Mesothelial cell of epicardium (in vitro differentiated cells): ENCODE measurements at places on chromosomes 16 and 17.
A peak's percentile ranks its signal among the peaks of the same experiment; 100 is the strongest.

GRCh38 chr16:57422026-57422944 is 17.7 kb downstream of the CCL17 start:
- H3K27me3 ChIP-seq: no peaks in the 10 kb centered on the region
- peaks cover 1% of the 10 kb centered on the region for H3K36me3 ChIP-seq
- H3K27ac ChIP-seq: peak overlapping the region; percentile 44

- DNase-seq: no peak
- no peak overlapping the region for H3K4me3 ChIP-seq
- H3K36me3 ChIP-seq: no peaks in the 10 kb centered on the region
- H3K27me3 ChIP-seq: no peaks in the 10 kb centered on the region
These were observed 131.5 kb downstream of the SNX11 start for GRCh38 chr17:48238933-48239602.

DNA sequence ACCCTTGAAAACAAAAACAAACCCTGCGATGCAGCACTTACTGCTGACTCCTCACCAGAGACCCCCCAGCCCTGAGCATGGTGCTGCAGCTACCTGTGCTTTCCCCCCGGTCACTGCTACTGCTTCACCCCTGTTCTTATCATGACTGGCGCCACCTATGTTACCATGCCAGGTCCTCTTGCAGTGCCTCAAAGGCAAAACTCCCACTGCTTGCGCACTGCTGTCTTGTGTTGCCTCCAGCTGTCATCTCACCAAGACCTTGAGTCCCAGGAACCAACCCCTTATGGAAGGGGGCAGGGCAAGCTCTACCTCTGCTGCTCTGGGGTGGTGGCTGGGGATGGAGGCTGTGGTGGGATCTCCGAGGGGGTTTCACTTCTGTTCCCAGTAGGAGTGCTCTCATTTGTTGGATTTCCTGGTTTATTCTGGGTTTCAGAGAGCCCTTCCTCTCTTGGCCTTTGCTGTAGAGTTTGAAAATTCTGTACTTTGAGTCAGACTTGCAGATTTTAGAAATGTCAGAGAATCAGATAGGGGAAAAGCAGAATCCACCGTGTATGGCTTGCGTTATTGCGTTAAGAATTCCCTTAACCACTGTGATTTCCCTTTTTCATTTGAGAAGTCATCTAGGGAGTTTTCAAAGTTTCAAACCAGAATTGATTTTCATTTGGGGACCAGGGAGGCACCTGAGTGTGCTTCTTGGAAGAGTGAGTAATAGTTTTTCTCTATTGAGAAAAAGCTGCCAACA is 96.6 kb downstream of the SPECC1 start:
- peaks cover 6% of the 10 kb centered on the region for H3K4me1 ChIP-seq
- DNase-seq: no peak
- no peak overlapping the region for H3K4me3 ChIP-seq
- H3K36me3 ChIP-seq: no peaks in the 10 kb centered on the region
- peaks cover 8% of the 10 kb centered on the region for H3K27me3 ChIP-seq
- no peak overlapping the region for H3K27ac ChIP-seq

GRCh38 chr17:38632334-38632733 is 26.6 kb upstream of the SRCIN1 start:
- no peak overlapping the region for H3K27ac ChIP-seq
- no peaks in the 10 kb centered on the region for H3K36me3 ChIP-seq
- H3K27me3 ChIP-seq: no peaks in the 10 kb centered on the region
- H3K4me3 ChIP-seq: no peak overlapping the region
- DNase-seq: no peak

DNA sequence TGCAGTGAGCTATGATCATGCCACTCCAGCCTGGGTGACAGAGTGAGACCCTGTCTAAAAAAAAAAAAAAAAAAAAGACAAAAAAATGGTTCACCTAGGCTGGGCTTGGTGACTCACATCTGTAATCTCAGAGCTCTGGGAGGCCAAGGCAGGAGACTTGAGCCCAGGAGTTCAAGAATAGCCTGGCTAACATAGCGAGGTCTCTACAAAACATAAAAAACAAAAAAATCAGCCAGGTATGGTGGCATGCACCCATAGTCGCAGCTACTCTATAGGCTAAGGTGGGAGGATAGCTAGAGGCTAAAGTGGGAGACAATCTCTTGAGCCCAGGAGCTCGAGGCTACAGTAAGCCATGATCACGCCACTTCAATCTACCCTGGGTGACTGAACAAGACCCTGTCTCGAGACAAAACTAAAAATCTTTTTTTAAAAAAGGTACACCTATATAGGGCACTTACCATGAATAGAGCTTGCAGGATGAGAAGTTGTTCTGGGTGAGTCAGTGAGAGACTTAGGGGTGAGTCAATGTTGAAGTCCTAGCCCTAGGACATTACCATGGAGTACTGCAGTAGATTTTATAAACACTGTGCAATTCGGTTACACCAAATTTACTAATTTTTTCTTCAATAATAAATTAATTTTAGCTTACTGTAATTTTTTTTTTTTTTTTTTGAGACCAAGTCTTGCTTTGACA is 19.0 kb downstream of the USP32 start:
- peaks cover 7% of the 10 kb centered on the region for H3K36me3 ChIP-seq
- no peak overlapping the region for H3K4me3 ChIP-seq
- no peak overlapping the region for H3K27ac ChIP-seq
- no peak for DNase-seq
- H3K4me1 ChIP-seq: no peaks in the 10 kb centered on the region
- H3K27me3 ChIP-seq: no peaks in the 10 kb centered on the region

DNA sequence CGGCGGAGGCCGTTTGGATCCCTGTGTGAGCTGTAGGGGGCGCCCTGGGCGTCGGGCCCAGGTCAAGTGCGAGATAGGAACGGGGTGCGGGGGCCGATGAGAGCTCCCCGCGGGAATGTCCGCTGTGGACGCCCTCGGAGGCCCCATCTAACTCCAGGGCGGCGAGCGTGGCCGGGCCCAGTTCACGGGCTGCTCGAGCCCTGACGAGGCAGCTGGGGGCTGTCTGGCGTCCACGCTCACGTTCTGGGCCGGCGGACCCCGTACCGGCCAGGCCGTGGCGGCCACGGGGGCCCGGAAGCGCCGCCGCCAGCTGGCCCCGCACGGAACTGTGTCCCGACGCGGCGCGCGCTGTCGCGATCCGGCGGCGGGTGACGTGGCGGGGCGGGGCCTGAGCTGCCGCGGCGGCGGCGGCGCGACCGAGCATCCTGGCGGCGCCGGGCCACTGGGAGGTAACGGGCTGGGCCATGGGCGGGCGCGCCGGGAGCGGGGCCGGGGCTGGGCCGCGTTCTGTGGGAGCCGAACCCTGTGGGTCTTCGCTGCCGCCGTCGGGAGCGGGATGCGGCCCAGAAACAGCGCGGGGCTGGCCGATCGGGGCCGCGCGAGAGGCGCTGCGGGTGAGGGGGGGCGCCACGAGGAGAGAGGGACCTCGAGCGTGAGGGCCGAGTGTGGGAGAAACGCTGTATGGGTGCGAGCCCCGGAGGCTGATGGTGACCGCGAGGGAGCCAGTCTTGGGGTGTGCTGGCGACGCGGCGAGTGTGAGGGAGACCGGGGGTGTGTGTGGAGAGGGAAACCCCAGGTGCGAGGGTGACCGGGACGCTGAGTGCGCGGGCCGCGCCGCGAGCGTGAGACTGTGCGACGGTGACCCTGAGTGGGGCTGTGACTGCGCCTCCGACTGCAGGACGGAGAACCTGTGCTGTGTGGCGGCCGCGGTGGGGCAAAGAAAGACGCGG is at the start of gene SLC7A6:
SLC7A6 (plus strand) TSS at position 399 of the 950 bp plus-strand sequence. CDS start 10,201 bp downstream, outside the sequence.
- no peaks in the 10 kb centered on the region for H3K27me3 ChIP-seq
- H3K4me3 ChIP-seq: peak within 1 kb of the TSS; percentile 94
- peaks cover 42% of the 10 kb centered on the region for H3K4me1 ChIP-seq
- peak; percentile 71 for DNase-seq
- peaks cover 2% of the 10 kb centered on the region for H3K36me3 ChIP-seq

GRCh38 chr16:74455619-74456289 is 34.5 kb upstream of the CLEC18B start:
- H3K27ac ChIP-seq: no peak overlapping the region
- no peaks in the 10 kb centered on the region for H3K4me1 ChIP-seq
- no peaks in the 10 kb centered on the region for H3K27me3 ChIP-seq
- peaks cover 65% of the 10 kb centered on the region for H3K36me3 ChIP-seq
- DNase-seq: no peak

DNA sequence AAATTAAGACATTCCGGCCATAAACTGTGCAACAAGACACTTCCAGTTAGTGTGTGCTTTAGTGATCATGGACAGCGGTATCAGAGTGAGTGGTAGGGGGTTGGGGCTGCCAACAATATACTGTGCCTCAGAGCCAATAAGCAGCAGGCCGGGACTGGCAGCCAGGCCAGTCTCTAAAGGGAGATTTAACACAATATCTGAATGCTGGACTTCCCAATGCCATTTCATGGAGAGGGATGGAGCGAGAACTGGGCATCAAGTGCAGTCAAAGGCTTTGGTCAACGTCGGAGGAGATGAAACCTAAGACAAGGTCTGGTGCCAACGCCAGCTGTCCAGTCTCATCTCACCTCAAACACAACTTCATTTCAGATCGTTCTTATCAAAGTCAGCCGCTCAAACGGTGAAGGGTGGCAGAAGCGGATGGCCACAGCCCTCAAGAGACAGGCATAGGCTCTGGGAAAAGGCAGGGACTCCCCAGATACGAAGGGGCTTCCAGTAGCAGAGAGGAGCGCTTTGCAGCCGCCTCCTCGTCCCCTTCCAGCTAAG is 935 bp downstream of the USP32 start:
- peak overlapping the region; percentile 95 for H3K27ac ChIP-seq
- H3K27me3 ChIP-seq: no peaks in the 10 kb centered on the region
- H3K4me3 ChIP-seq: peak overlapping the region; percentile 94
- no peaks in the 10 kb centered on the region for H3K36me3 ChIP-seq

DNA sequence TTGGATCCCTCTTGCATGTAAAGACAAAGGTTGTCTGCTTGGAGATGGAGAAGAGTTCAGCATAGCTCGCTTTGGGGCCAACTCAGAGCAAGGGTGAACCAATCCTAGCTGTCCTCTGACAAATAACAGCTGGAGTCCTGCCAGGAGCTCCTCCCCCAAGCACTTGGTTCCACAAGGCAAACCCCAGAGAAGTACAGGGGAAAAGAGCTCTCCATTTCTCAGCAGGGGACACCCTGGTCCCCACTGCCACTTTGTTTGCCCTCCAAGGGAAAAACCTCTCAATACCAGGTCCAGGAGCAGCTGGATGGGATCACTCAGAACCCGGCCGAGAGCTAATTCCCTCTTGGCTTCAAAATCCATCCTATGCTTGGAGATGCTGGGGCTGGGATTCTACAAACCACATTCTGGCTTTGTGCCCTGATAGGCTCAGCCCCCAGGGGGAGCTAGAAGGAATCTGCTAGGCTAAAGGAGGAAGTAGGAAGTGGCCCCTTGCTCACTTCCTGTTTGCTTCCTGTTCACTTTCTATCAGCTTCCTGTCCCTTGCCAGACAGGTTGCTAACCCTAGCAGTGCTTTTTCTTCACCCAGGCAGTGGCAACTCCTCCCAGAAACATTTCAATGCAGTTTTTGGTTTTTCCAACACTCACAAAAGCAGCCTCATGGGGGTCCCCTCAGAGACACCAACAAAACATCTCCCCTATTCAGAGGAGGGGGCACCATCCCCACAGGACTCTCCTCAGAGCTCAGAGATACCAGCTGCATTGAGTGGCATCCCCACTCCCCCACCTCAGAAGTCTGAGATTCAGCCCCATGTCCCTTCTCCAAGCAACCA is 30.7 kb downstream of the CDRT4 start:
- no peak overlapping the region for H3K4me3 ChIP-seq
- no peaks in the 10 kb centered on the region for H3K27me3 ChIP-seq
- no peak for DNase-seq
- H3K27ac ChIP-seq: peak overlapping the region; percentile 59
- H3K36me3 ChIP-seq: peaks cover 34% of the 10 kb centered on the region
- peaks cover 28% of the 10 kb centered on the region for H3K4me1 ChIP-seq

DNA sequence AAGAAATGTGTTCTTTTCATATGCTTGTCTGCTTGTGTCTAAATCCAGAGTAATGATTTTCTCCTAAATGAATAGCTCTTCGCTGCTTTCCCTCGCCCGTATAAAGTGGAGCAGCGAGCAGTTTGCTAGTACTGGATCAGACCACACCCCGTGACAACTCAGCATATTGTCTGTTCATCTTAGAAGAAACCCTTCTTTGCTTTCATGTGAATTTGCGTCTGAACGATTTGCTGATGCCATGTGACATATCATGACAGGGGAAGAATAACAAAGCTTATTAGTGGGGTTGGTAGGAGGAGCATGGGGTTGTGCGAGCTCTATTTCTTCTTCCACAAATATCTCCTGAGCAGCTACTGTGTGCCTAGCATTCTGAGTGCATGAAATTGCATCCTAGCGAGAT is 44.1 kb upstream of the CACNG4 start:
- no peak overlapping the region for H3K4me3 ChIP-seq
- peaks cover 2% of the 10 kb centered on the region for H3K27me3 ChIP-seq
- H3K36me3 ChIP-seq: no peaks in the 10 kb centered on the region
- no peak overlapping the region for H3K27ac ChIP-seq
- peaks cover 6% of the 10 kb centered on the region for H3K4me1 ChIP-seq

GRCh38 chr16:15606518-15607220 is 36.3 kb downstream of the MARF1 start:
- no peak for DNase-seq
- no peak overlapping the region for H3K27ac ChIP-seq
- no peaks in the 10 kb centered on the region for H3K27me3 ChIP-seq
- no peaks in the 10 kb centered on the region for H3K4me1 ChIP-seq
- H3K4me3 ChIP-seq: no peak overlapping the region

- peaks cover 63% of the 10 kb centered on the region for H3K4me1 ChIP-seq
- peak overlapping the region; percentile 56 for H3K27ac ChIP-seq
- peak overlapping the region; percentile 33 for H3K4me3 ChIP-seq
- DNase-seq: no peak
These were observed 48.5 kb downstream of the SNX11 start for GRCh38 chr17:48155889-48156611.

DNA sequence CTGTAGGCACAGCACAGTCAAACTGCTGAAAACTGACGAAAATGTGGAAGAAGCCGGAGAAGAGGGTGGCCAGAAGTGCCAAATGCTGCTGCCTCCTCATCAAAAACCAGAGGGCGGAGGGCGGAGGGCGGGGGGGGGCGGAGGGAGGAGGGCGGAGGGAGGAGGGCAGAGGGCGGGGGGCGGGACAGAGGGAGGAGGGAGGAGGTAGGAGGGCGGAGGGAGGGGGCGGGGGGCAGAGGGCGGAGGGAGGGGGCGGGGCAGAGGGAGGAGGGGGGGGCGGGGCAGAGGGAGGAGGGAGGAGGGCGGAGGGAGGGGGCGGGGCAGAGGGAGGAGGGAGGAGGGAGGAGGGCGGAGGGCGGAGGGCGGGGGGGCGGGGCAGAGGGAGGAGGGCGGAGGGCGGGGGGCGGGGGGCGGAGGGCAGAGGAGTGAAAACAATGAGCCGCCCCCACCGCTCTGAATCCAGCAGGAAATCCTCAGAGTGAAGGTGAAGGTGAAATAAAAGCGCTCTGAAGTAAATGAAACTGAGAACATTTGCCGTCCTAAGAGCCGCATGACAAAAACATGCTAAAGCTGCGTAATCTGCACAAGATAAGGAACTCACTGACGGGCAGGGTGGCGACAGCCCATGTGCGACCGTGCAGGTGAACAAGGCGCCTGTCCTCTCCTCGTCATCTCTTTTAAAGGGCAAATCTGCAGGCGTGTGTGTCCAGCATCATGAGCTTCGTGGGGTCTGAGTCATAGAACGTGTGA is 22.6 kb upstream of the CBFA2T3 start:
- no peak overlapping the region for H3K27ac ChIP-seq
- H3K36me3 ChIP-seq: peaks cover 5% of the 10 kb centered on the region
- DNase-seq: no peak
- no peaks in the 10 kb centered on the region for H3K4me1 ChIP-seq
- no peak overlapping the region for H3K4me3 ChIP-seq
